Stimulated activated CD4-positive, alpha-beta T cell treated with anti-CD3 and anti-CD28 coated beads, Interleukin-4, amount 100 ng/mL, for 1 hour (primary cell): ENCODE measurements at places on chromosomes 12 and 14.

DNA sequence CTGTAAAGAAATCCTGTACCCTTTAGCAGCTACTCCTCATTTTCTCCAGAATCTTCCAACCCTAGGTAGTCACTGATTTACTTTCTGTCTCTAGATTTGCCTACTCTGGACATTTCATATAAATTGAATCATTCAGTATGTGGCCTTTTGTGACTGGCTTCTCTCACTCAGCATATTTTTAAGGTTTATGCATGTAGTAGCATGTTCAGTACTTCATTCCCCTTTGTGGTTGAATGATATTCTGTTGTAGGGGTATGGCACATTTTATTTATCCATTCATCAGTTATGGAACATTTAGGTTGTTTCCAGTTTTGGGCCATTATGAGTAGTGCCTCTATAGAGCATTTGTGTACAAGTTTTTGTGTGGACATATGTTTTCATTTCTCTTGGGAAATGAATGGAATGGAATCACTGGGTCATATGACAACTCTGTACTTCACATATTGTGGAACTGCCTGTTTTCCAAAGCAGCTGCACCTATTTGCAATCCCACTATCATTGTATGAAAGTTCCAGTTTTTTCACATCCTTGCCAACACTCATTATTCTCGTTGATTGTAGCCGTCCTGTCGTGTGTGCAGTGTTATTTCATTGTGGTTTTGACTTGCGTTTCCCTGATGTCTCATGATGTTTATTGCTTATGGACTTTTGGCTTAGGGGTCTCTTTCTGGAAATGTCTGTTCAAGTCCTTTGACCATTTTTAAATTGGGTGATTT is 57.2 kb downstream of the ATF7IP start:
- no peak for DNase-seq

DNA sequence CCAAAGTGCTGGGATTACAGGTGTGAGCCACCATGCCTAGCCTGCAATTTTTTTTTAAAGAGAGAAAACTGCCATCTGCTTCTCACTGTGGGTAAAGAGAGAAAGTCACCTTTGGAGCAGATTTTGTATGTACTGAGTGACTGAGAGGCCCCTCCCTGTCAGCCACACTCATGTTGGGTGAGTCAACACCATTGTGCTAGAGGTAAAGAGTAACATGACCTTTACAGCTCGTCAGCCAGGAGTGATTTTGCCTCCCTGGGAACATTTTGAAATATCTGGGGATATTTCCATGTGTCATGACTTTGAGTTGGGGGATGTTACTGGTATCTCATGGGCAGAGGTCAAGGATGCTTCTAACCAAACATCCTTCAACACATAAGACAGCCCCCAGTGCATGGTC is 115.2 kb downstream of the KSR2 start:
- no peak for DNase-seq

DNA sequence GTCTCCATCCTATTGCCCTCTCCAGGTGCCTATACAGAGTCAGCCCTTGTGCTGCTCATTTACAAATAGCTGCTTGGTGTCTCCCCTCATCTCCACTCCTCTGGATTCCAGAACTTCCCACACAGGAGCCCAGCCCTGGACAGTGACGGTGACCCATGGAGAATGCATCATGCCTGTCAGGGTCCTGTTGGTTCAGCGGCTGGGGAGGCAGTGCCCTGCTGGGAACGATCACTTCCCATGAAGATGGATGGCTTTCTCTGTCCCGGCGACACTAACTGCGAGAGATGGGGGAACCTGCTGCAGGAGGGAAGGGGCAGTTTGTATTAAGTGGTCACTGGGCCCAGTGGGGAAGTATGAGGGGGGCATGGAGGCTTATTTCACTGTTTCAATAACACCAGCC is 395.0 kb upstream of the TBX3 start:
- DNase-seq, result no peak

- no peak for DNase-seq
These were observed 72.0 kb upstream of the SEL1L start for GRCh38 chr14:81605660-81606059.

- no peak for DNase-seq
These were observed 113.4 kb upstream of the CPM start for GRCh38 chr12:69046363-69046762.

DNA sequence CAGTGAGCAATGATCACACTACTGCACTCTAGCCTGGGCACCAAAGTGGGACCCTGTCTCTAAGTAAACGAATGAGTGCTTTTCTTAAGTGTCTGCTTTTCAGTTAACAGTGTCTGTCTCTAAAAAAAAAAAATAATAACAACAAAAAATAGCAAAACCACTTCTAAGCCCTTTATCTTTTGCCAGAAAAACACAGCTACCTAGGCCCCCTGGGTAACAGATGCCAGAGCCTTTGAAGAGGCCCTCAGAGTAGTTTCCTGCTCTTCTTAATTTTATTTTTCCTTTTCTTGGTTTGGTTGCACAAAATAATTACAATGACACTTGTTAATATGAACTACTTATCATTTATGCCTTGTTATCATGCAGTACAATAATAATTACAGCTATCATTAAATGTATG is 32.8 kb upstream of the RAP1B start:
- DNase-seq, result no peak

DNA sequence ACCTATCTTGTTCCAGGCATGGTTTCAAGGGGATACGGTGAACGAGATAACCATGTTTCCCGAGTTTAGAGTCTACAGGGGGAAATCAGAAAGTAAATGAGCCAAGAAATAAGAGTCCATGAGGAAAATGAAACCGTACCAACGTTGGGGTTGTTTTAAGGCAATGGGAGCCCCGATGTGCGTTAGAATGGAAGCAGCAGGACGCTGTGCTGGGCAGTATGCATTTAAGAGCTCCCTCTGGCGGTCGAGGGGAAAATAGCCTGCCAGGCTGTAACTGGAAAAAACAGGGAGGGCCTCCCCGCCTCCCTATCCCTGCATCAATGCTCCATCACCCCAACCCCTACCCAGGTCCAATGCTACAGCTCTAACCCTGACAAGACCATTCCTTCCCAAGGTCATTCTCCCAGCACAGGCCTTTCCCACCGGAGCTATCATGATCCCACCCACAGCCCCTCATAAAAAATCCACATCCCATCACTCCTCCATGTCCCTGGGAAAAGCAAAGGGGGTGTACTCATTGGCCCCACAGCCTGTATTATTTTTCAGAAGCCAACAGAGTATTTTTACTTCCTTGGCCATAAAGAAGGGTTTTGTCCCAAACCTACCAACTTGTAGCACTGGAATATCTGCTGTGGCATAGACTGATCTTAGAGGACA is 226.3 kb upstream of the NOS1 start:
- peak; percentile 36 for DNase-seq

DNA sequence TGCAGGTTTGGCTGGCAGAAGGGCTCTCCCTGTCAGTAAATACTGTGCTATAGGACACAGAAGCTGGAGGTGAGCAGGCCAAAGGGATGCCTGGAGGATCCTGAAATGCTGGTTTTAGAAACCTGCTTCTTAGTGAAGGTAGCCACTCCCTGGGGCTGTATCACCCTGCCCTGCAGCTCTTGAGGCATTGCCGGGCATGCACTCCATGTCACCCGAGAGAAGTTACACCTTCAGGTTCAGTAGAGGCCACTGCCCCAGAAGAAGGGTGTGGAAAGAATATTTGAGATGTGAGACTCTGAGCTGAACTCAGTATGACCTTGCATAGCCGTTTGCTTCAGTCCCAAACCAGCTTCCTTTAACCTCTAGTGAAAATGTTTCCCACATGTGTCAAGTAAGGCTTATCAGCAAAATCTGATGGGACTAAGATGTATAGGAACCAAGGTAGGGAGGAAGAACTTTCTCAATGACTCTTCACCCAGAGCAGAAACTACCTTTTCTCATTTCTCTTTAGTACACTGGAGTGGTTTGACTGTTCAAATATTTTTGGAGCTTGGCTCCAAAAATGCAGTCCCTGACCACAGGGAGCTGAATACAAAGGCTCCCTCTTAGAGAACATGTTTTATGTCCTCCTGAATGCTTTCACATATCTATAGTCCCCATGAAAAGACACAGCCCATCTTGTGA is 164.5 kb upstream of the DYRK2 start:
- no peak for DNase-seq

GRCh38 chr14:37550511-37550910 is 44.5 kb downstream of the FOXA1 start:
- no peak for DNase-seq

- no peak for DNase-seq
These were observed 1.5 kb downstream of the CRACR2A start for GRCh38 chr12:3751151-3752095.

DNA sequence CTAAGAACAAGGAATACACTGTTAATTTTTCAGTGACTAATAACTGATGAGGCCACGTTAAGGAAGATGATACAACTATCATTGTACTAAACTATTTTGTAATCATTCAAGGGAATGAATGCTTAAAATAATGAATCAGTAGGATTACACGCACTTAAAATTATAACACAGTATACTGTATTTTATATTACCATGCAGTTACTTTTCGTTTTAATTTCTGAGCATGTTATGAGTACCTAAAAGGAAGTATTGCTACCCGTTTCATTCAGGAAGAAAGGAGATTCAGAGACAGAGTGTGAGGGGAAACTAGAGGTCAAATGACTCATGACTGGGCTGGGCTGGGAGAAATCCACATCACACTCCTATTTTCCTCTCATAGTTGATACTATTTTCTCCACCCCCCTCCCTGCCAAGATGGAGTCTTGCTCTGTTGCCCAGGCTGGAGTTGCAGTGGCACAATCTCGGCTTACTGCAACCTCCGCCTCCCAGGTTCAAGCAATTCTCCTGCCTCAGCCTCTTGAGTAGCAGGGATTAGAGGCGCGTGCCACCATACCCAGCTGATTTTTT is 202.0 kb downstream of the PPM1H start:
- DNase-seq, result no peak

DNA sequence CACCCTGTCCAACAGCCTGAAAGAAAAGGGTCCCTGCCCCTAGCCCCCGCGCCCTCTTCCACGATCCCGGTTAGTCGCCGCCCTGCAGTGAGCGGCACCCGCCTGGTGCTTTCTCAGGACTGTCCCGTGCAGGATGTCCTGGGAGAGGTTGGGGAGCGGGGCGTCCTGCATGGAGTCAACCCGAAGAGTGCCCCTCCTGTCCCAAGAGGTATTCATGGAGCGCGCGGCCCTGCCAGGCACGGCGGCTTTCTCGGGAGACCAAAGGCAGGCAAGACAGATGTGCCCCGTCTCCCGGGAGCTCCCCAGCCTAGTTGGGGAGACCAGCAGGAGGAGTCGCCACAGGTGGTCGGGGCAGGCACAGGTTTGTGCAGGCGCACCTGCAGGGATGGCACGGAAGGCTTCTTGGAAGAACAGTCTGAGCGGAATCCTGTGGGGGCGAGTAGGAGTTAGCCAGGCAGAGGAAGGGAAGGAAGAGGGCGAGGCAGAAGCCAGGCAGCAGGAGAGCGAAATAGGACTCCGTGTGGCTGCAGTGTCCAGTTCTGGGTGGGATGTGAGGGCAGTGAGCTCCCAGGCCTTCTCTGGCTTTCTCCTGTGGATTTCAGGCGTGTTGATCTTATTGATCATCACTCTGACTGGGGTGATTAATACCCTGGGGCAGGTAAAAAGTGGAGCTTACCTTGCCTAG is 723 bp downstream of the SIVA1 start:
- DNase-seq, result no peak

GRCh38 chr14:91409928-91410718 is 7.5 kb downstream of the CCDC88C start:
- no peak for DNase-seq
